Type B pancreatic cell (in vitro differentiated cells): ENCODE measurements at places on chromosomes 3 and 15. TPM values are rescaled to one million over a fixed set of nuclear protein-coding genes. Genes with fewer than 3 reads are reported as not detected.

DNA sequence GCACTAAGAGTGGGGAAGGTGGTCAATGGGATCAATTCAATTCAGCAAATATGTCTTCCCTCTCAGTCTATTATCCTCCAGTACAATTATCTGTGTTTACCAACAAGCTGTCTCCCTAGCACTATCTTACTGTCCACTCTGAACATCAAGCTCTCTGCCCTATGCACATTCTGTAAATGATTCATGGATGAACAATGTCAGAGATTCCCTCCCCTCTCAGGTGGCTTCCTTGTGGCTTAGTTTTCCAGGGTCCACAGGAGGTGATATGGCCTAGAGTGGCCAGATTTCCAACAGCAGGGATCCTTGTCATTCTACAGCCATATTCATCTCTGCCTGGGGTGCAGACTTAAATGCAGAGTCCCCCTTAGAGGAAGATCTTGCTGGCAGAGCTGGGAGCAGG lies 225.1 kb downstream of the UACA start:
- DNase-seq, result no peak

DNA sequence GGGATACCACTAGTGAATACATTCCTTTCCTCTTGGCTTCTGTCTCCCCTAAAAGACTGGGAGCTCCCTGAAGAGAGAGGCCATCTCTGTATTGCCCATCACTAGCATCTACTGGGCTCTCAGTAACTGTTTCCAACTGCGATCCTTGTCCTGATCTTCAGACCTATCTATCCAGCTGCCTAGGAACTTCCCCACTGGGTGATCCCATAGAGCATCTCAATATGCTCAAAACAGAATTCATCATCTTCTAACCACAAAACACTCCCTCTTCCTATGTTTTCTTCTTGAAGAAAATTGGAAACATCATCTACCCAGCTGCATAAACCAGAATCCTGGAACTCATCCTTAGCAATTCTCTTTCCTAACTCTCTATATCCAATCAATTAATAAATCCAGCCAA lies 54.6 kb downstream of the PLD1 start:
- DNase-seq, result no peak

DNA sequence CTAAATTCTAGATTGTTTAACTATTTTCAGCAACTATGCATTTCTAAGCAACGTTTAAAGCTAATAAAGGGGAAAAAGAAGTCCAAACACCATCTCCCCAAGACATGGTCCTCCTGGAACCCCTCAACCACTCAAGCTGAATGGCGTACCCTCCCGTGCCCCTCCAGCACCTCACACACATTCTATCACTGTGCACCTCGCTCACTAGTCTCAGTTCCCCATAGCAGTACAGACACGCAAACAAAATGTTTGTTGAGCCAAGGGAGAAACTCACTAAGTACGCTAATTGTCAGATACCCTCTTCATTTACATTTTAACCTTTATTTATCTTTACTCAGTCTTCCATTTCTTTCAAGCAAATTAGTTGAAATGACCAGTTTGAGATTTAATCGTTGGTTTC lies 48.8 kb downstream of the ACAP2 start:
- no peak for DNase-seq

- DNase-seq, result no peak
Observed at GRCh38 chr3:197029511-197030167, at the start of gene MELTF. Gene MELTF (minus strand): TSS chr3:197029817. CDS start chr3:197029702, 115 bp downstream.

DNA sequence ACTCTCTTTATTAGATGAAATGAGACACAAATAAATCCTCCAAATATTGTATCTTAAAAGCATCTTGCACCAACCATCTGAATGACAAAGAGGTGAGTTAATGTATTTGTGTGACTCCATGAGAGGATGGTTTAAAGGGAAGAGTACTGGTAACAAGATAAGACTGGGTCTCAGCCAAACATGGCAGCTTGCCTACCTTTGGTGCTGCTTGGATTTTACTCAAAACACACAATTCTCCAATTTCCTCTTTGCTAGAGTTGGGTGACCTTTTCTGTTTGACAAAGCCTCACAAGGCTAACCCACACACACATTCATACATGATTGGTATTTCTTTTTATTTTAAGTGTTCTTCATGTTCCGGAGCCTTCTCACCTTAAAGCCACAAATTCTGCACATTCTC lies 506.4 kb downstream of the FGF12 start:
- DNase-seq, result no peak

GRCh38 chr3:72176537-72177041 lies 391.6 kb upstream of the PROK2 start:
- no peak for DNase-seq

DNA sequence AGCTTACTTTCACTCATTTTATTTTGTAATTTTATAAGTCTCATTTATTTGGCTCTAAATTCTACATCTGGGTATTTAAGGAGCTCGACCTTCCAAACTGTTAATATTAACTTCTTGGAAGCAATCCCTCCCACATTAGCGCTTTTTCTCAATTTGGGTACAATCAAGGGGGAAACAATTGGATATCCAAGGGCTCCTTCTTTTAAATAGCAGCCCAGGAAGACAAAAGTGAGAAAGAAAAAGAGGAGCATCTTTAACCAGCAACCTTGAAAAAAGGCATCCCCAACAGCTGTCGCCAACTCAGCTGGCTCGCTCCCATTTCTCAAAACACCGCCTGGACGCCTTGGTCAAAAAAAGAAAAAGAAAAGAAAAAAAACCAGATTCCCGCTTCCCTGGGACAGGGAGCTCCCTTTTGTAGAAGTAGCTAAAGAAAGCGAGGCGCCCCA lies 873 bp downstream of the C3orf70 start:
- no peak for DNase-seq

DNA sequence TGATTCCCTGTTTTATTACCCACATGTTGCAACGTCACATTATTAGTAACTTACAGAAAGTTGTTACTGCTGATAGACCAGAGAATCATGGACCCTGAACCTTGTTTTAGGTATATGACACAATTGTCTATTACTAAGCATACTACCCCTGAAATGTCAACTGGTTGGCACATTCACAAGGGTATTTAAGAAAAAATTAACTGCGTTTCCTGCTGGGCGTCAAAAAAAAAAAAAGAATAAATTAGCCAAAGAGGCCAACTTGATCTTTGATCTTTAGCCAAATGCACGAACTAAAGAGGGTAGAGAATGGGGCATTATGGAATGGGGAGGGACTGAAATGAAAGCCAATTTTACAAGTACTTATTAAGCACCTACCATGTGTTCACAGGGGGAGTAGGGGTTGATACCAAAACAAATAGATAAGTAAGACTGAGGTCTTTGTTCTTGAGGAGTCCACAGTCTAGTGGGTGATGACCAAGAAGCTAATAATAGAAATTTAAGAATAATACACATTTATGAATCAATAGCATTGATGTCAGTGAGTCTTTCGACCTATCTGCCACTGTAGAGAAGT lies 17.8 kb upstream of the MUC13 start:
- no peak for DNase-seq

- no peak for DNase-seq
Observed at GRCh38 chr15:36831904-36832287, 252.5 kb downstream of the CDIN1 start.

- no peak for DNase-seq
Observed at GRCh38 chr3:21789730-21790129, 38.7 kb upstream of the ZNF385D start.

GRCh38 chr3:152769523-152769922 lies 65.4 kb upstream of the P2RY1 start:
- DNase-seq, result no peak

GRCh38 chr15:95131131-95131556 lies 899.8 kb downstream of the MCTP2 start:
- DNase-seq, result no peak

DNA sequence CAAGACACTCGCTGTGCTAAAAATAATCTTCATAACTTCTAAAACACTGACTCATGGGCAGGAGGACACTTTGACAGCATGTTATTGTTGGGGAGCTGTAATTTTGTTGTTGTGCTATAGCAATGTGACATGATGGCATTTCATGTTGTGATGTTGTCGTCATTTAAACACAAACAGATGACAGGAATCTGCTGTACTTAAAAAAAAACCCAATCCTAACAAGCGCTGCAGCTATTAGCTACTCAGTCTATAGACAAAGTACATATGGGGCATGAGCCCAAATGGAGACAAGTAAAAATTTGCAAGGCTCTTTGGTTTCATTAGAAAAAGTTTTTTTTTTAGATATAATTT lies 828 bp upstream of the ATOSA start:
- no peak for DNase-seq

- DNase-seq, result no peak
Observed at GRCh38 chr3:195522254-195523023, 20.7 kb downstream of the PPP1R2 start.

DNA sequence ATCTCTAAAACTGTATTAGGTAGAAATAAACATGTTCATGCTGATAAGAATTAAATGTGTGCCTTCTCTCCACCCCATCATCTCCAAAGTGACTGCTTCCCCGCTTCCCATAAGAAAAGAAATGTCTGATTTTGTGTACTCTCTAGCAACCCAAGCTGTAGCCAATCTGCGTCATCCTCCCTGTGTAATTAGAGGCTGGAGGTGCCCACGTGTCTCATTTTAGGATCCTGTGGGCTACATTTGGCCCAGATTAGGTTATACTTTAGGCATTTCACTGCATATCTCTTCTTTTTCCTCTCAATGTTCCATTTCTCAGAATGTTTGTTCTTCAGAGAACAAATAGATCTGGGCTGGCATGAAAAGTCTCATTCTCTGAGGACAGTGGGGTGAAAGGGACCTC lies 19.3 kb upstream of the ZNF148 start:
- no peak for DNase-seq

The CHRM5 gene
- not detected in 2 replicates for total RNA-seq

The P2RY1 gene
- total RNA-seq, result 2.3 and 3.6 TPM in 2 replicates

The SYNPR gene
- 0.55 and 2.3 TPM in 2 replicates for total RNA-seq

The ADPRH gene
- 2.9 and 3.3 TPM in 2 replicates for total RNA-seq

The ARL6IP5 gene
- 38.5 and 49.2 TPM in 2 replicates for total RNA-seq

The NRG4 gene
- total RNA-seq, result 2.4 and 3.6 TPM in 2 replicates

The DLL4 gene
- total RNA-seq, result 2.9 and 5.9 TPM in 2 replicates

The SLC28A2 gene
- 0.14 and 2.4 TPM in 2 replicates for total RNA-seq

The CDCP1 gene
- 26.3 and 82.5 TPM in 2 replicates for total RNA-seq

The ESYT3 gene
- total RNA-seq, result 1.6 and 2.0 TPM in 2 replicates

The DNAJA4 gene
- 0.10 and 15.0 TPM in 2 replicates for total RNA-seq

The ZDHHC19 gene
- 0.85 TPM in 1 of 2 replicates, not detected in the other for total RNA-seq
